ENCODE measurements at places on chromosomes 4 and X.

DNA sequence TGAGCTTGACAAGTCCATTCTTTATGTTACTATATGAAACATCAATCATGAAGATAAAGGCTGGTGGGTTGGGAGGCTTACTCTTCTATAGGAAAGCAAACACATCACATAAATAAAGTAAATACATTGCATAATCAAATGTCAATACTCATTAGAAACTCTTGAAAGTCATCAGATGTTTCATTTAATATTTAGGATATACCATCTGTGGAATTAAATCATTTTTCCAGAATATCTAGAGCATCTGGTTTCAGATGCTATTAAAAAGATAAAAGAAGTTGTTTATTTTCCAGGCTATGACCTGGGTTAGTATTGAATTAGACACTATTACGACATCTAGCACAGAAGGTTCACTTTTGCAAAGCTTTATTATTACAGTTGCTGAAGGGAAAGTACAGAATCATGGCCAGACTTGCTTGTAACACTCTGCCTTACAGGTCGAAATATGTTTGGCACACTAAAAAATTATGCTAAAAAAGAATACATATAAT, 72.6 kb downstream of the METTL14 start:
- DNase-seq = no peak

- no peak for DNase-seq
These were observed 200.6 kb downstream of the APBB2 start for GRCh38 chr4:41013746-41014145.

DNA sequence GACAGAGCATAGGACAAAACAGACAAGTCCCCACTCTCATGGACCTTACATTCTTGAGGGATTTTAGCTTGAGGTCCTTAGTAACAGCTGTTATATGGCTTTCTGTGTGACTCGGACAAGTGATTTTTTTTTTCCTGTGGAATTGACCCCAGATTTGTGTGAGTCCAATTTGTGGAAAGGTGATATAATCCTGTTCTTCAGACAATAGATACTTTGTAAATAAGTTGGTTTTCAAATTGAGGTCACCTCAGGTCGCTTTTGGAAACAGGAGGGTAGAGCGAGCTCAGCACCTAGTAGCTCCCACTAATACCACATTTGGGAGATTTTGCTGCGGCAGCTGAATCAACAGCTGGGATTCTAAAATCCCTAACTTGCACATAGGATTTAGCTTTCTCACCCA, 1008.8 kb downstream of the ADGRL3 start:
- DNase-seq = no peak

DNA sequence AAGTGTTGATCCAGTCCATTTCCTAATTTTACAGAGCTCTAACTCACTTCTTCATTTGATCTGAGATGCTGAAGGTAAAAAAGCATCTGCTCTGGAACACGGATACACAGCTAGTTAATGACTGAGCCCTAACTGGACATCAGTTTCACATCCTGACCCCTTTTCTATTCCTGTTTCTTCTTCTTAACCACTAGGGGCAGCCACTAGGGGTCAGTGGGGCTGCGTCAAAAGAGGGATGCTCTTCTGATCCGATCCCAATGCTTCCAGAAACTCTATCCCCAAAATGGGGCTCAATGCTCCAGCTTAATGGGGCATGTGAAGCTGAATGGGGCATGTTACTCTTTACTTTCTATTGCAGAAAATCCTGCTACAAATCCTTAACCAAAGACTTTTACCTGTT, 33.4 kb upstream of the PHKA2 start:
- DNase-seq = no peak

- no peak for DNase-seq
These were observed 89.3 kb downstream of the HNRNPD start for GRCh38 chr4:82284475-82284857.

- no peak for DNase-seq
These were observed 9.8 kb downstream of the BGN start for GRCh38 chrX:153504445-153505016.

- DNase-seq = no peak
These were observed 67.0 kb upstream of the ANXA3 start for GRCh38 chr4:78484574-78484973.

DNA sequence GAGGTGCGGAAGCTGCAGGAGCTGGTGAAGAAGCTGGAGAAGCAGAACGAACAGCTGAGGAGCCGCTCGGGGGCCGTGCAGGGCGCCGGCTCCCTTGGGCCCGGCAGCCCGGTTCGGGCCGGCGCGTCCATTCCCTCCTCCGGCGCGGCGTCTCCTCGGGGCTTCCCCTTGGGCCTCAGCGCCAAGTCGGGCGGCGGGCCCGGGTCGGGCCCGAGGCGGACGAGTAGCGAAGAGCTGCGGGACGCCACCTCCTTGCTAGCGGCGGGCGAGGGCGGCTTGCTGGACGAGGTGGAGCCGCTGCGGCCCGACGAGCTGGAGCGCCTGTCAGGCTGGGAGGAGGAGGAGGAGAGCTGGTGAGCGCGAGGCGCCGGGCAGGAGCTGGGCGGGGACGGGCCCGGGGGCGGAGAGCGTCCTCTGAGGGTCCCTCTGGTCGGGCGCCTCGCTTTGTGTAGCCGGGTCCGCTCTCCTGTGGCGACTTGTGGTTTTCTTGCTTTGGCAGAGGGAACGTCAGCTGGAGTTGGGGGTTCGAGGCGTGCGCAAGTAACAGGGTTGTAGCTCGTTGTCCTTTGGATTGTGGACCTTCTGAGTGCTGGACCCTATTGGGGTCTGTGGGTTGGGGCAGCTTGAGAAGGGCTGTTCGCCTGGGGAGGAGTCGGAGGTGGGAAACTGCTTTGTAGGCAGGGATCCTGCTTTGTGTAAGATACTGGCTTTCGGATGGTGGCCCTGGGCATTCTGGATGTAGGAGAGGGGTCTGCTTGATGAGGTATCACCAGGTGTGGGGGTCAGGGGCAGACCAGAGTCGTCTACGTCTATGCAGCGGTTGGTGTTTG, 662 bp downstream of the SLAIN2 start:
- DNase-seq = peak; percentile 68

DNA sequence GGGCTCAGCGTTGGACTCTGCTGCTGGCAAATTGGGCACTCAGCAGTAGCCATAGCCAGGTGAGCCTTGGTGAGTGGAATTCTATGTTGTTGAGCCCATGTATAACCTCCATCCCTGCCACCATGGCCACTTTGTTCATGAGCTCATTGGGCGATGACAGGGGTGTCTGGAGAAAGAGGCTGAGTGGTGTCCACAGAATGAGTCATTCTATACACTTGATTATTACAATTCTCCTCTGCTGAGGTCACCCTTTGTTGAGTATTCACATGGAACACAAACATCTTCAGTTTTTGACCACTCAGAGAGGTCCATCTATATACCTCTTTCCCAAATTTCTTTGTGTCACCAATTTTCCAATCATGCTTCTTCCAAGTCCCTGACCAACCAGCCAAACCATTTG, 1341.7 kb downstream of the PCDH7 start:
- DNase-seq = no peak

- DNase-seq = no peak
These were observed 50.5 kb upstream of the RAB33B start for GRCh38 chr4:139403462-139403861.

DNA sequence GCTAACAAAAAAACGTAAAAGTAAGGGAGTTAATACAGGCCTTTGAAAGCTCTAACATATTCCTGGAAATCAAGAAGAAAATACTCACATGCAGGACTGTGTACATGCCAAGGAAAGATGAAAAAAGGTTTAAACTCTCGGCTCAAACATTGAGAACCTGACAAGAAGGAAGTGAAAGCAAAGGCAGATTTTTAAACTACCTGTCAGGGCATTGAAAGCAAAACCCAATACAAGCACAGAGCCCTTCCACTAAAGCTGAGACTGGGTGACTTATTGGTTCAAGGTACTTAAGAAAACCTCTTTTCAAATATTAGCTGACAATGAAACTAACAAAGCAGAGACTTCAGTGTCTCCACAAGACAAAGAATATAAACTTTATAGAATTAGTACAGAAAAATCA, 313.0 kb upstream of the GRID2 start:
- DNase-seq = no peak

GRCh38 chr4:95153182-95153581, 395.4 kb downstream of the BMPR1B start:
- no peak for DNase-seq

DNA sequence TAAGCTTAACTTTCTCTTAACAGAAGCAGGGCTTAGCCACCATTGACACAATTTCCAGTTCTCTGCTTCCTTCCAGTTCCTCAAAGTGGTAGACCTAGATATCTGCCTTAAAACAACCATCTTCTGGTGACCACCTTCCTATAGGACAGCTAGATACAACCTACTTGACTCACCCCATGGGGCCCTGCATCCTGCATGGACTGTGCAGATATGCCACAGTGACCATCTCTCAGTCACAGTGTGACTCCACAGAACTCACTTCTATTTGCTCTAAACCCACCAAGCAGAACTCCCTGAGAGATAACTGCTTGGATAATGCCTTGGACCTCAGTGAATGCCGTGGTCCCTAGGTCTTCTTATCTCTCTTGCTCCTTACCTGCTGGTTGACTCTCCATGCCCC, 621.6 kb downstream of the IQCM start:
- DNase-seq = no peak

DNA sequence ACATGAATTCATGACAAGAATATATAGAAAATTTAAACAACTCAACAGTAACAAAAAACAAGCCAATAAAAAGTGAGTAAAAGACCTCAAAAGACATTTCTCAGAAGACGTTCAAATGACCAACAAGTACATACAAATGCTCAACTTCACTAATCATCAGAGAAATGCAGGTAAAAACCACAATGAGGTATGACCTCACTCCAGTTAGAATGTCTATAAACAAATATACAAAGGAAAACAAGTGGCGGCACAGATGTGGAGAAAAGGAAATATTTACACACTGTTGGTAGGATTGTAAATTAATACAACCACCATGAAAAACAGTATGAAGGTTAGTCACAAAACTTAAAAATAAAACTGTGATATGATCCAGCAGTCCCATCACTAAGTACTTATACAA, 1033.1 kb downstream of the RAPGEF2 start:
- no peak for DNase-seq

GRCh38 chrX:20522420-20522819, 255.7 kb upstream of the RPS6KA3 start:
- DNase-seq = no peak

DNA sequence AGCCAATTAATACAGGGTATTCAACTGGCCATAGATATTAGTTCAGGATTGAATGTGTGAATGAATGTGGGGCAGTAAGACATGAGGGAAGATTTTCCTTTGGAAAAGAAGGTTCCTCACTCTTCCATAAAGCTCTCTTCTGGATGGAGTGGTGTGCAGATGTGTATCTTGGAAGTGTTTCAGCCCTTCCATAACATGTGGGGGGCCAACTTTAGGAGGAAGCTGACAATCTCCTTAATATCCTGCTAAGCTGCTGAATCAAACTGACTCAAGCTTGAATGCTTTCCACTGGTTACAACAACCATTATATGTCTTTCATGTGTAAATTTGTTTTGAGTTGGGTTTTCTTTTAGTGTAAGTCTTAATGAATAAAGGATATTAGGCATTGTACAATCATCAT, 40.3 kb downstream of the FANCB start:
- DNase-seq = no peak

DNA sequence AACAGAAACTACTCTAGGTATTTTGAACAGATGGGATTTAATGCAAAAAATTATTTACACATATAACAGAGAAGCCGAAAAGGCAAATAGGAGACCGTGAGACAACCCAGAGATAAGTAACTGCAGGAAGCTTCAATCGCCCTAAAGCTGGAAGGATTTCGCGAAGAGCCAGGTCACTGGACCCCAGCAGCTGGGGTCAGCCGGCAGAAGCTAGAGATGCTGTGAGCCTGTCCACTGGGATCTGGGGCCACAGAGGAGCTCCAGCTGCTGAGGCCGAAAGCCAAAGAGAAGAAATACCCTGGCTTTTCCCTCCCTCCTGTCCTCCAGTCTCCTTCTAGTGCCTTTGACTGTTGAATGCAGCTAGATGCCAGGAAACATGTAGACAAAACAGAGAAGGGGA, 192.8 kb upstream of the BCOR start:
- no peak for DNase-seq

GRCh38 chrX:40539214-40540142, 41.3 kb upstream of the ATP6AP2 start:
- DNase-seq = peak; percentile 86

DNA sequence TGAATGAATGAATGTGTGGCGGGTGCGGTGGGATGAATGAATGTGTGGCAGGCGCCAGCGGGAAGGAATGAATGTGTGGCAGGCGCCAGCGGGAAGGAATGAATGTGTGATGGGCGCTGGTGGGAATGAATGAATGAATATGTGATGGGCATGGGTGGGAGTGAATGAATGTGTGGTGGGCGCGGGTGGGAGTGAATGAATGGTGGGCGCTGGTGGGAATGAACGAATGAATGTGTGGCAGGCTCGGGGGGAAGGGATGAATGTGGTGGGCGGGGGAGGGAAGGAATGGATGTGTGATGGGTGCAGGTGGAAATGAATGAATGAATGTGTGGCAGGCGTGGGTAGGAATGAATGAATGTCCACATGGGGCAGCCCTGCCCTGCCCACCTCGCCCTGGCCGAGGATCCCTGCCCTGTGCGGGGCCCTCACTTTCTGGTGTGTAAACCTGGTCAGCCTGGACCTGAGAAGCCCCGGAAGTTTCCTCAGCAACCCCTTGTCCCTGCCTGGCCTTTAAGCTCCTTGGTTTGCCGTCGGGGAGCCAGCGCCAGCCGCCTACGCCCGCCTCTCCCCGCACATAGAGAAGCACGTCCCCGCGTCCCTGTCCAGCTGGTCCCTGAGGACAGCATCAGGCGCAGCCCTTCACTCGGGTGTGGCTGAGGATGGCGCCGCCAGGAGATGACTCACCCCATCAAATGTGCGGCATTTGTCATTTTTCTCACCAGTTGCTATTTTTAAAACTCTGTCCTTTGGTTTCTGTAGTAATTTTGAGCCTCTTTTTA, 112.8 kb upstream of the LRPAP1 start:
- DNase-seq = no peak

DNA sequence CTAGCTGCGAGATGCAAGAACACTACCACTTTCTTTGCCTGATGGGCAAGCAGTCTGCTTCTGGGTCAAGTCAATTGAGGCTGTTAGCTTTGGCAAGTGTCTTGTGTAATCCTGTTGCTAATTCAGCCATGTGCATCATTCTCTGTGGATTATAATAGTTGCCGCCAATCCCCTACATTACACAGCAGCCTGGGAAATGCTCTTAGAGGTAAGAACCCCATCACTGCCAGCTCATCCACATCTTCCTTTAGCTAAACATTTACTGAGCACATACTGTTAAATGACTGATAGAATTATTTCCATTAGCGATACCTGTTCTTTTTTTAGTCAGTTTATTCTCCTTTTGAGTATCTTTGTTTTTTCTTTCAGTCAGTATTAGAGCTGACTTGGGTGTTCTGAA, 116.2 kb downstream of the CBR4 start:
- no peak for DNase-seq

- DNase-seq = no peak
These were observed 63.9 kb downstream of the EIF4E start for GRCh38 chr4:98865059-98865458.

DNA sequence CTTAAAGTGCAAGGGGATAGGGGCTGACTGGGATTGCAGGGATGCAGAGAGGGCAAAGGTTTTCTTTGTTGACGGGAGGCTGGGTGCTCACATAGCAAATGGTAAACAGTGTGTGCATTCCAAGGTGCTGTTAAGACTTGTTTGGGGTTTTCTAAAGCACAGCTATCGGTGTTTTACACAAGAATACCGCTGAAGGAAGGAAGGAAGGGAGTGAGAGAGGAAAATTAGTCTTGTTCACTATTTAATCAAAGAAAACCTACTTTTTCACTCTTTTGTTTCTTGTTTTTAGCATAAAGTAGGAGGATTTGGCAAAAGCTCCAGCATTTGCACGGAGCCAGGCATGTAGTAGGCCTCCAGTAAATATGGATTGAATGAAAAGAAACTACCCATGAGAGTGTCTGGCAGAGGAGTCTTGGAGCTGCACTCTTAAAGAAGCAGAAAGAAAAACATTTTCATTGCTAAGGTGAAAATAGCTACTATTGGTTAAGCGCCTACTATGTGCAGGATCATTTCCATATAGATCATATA, 99.7 kb downstream of the FIP1L1 start:
- no peak for DNase-seq

Data from activated CD4-positive, alpha-beta T cell treated with anti-CD3 and anti-CD28 coated beads for 36 hours (primary cell).